ENCODE measurements at places on chromosomes 6 and 20. TPM values are rescaled to one million over a fixed set of nuclear protein-coding genes. Genes with fewer than 3 reads are reported as not detected.

- no peak for DNase-seq
- H3K4me1 ChIP-seq, result no peaks in the 10 kb centered on the region
- H3K27me3 ChIP-seq, result no peaks in the 10 kb centered on the region
- H3K27ac ChIP-seq, result no peak overlapping the region
Observed at GRCh38 chr6:56204134-56204533, 43.2 kb downstream of the COL21A1 start.

GRCh38 chr6:147779624-147780023 is 271.1 kb downstream of the SAMD5 start:
- no peak for DNase-seq
- no peaks in the 10 kb centered on the region for H3K36me3 ChIP-seq
- no peak overlapping the region for H3K27ac ChIP-seq
- no peak overlapping the region for H3K4me3 ChIP-seq

GRCh38 chr6:18958146-18958545 is 571.0 kb downstream of the RNF144B start:
- no peaks in the 10 kb centered on the region for H3K36me3 ChIP-seq
- DNase-seq, result no peak
- no peak overlapping the region for H3K27ac ChIP-seq
- no peaks in the 10 kb centered on the region for H3K27me3 ChIP-seq

DNA sequence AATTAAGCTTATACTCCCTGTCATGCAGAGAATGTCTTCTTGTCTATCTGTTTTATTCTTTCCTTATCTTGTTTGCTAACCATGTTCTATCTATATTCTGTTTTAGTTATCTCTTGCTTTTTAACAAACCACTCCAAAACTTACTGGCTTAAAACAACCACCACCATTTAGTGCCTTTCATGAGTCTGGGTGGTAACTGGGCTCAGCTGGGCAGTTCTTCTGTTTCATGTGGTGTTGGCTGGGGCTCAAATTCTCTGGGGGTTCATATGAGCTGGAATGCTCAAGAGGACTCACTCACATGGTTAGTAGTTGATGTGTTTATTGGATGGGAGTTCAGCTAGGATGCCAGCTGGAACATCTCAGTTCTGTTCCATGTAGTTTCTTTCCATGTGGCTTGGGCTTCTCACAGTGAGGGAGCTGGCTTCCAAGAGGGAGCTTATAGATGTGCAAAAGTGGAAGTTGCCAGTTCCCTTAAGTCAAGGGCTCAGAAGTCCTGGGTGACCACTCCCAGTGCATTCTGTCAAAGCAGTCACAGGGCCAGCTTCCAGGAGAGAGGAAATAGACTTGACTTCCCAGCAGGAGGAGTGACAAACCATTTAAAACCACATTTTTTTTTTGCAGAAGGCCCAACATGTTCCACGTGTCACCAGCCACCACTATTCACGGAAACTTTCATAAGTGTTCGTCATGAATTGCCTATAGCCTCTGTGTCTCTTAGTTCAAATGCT is 70.4 kb downstream of the PLCB4 start:
- H3K27me3 ChIP-seq, result no peaks in the 10 kb centered on the region
- no peak for DNase-seq
- peaks cover 22% of the 10 kb centered on the region for H3K4me1 ChIP-seq
- H3K27ac ChIP-seq, result no peak overlapping the region
- peaks cover 4% of the 10 kb centered on the region for H3K36me3 ChIP-seq

DNA sequence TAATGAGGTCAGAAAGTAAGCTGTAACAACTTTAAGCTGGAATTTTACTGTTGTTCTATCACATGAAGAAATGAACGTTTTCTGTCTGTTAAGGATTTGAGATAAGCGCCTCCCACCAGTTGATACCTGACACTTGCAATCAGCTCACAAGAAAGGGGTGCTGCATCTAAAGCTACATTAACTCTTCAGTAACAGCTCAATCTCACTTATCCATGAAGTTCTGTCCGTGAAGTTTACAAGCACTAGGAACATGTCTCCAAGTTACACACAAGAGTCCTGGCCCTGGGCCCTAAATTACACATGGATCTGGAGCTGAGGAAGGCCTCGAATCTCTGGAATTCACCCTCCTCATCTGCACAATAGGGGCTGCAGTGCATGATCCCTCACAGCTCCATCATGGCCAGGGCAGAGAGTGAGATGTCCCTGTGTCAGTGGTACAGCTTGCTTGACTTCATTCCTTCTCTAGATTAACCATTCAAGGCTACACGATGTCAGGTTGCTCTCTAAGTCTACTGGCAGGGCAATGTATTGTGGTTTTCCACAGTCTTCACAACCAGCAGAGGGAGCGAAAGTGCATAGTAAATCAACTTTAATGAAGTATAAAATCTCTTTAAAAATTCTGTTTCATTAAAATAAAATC is 182.4 kb upstream of the MCHR2 start:
- H3K27ac ChIP-seq, result no peak overlapping the region
- peak; percentile 9 for DNase-seq
- H3K4me1 ChIP-seq, result no peaks in the 10 kb centered on the region
- no peaks in the 10 kb centered on the region for H3K27me3 ChIP-seq
- H3K36me3 ChIP-seq, result no peaks in the 10 kb centered on the region
- no peak overlapping the region for H3K4me3 ChIP-seq

DNA sequence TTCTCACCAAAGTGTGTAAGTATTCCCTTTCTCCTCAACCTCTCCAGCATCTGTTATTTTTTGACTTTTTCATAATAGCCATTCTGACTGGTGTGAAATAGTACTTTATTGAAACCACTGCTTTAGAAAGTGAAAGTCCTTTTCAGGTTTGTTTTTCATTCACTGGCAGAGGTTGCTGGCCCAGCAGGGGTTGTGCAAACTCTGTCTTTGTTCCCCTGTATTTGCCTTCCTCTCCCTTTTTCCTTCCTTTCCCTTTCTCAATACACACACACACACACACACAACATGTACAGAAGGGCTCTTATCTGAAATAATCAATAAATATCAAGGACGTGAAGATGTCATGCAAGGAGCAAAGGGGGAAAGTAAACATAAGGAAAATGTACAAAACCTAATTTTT is 99.8 kb downstream of the LY86 start:
- H3K36me3 ChIP-seq, result no peaks in the 10 kb centered on the region
- H3K27me3 ChIP-seq, result peaks cover 3% of the 10 kb centered on the region
- peak overlapping the region; percentile 1 for H3K4me3 ChIP-seq
- no peak for DNase-seq

DNA sequence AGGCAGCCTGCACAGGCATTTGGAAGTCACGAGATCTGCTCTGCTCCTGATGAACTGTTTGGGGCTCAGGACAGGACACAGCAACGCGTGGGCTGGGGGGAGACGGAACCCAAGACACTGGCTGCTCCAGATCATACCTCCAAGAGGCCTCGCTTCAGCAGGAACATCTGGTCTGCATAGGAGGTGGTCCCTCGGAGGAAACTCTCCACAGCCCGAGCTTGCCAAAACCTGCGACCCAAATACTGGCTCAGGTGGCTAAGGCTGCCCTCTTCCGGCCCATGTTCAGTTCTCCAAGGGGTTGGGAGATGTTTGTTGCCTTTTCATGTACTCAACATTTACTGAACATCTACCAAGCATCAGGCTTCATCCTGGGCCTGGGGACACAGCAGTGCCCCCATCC is 51.7 kb downstream of the MYH7B start:
- peaks cover 49% of the 10 kb centered on the region for H3K36me3 ChIP-seq
- peaks cover 4% of the 10 kb centered on the region for H3K27me3 ChIP-seq
- no peak overlapping the region for H3K4me3 ChIP-seq
- no peak overlapping the region for H3K27ac ChIP-seq

DNA sequence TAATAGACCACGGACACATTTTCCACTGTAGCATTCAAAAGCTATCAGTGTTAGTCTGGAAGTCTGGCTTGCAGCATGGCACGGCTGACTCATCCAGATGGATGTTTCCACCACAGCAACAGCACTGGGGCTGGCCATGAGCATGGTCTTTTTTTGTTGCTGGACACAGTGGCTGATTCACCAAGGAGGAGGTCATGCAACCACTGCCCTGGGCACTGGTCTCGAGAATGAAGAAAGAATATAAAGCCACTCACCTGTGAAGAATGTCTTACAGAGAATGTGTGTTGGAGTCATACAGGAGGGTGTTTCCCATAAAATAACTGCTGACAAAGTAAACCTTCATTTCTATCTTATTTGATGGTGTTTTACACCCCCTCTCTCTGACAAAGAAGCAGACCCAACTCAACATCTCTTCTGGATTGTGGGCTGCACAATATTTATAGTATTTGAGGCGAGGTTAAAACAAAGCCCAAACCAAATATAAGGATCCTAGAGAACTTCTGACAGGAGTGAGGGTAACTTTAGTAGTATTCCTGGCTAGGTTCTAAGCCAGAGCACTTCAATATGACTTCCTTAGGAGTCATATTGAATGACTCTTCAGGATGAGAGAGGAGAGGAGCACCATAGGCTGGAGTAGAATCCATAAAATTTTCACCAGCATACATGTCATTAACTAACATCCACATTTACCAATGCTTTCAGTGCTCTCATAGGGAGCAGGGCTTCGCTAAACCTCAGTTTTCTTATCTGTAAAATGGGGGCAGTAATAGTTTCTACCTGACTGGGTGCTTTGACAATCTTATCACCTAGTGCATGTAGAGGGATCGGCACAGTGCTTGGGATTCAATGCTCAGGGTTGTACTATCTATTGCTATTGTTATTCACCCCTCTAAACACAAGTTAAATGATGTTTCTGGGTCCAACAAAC is 121.4 kb downstream of the KIF13A start:
- peaks cover 29% of the 10 kb centered on the region for H3K4me1 ChIP-seq
- DNase-seq, result no peak
- peaks cover 33% of the 10 kb centered on the region for H3K36me3 ChIP-seq
- H3K4me3 ChIP-seq, result peak overlapping the region; percentile 13
- no peak overlapping the region for H3K27ac ChIP-seq

- peaks cover 27% of the 10 kb centered on the region for H3K36me3 ChIP-seq
- no peak overlapping the region for H3K4me3 ChIP-seq
- DNase-seq, result no peak
- no peaks in the 10 kb centered on the region for H3K4me1 ChIP-seq
Observed at GRCh38 chr20:36506253-36506652, 35.1 kb upstream of the MYL9 start.

DNA sequence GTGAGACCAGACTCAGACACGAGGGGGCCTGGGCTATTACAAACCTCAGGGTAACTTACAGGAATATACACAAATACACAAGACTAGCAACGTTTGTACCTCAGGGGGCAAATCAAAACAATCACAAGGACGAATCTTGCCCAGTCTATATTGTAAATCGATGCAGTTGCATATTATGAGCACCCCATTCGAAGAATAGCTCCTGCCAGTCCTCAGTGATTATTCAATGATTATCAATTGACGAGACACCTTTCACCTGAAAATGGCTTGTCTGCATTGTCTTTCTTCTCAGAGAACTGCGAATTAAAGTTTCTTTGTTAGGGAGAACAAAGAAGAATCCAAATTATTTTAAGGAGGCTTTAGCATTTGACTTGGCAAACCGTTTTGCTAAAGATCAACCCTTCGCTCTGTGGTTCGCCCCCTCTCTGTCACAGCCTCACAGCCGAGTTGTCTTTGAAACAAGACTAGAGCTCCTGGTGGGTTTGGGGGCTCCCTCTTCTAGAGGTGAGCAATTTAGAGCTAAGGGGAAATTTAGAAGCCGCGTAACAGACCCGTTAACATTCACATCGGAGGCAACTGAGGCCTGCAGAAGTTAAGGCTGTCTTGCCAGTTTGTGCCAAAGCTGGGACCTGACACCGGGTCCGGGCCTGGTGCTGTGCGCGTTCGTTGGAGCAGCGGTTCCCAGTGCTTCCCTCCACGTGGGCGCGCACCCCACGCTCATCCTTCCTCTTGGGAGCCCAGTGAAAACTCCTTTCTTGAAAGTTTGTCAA is 24.9 kb upstream of the MAP3K7 start:
- peak overlapping the region; percentile 91 for H3K4me3 ChIP-seq
- no peak for DNase-seq
- peaks cover 17% of the 10 kb centered on the region for H3K4me1 ChIP-seq
- no peaks in the 10 kb centered on the region for H3K36me3 ChIP-seq
- H3K27ac ChIP-seq, result no peak overlapping the region

DNA sequence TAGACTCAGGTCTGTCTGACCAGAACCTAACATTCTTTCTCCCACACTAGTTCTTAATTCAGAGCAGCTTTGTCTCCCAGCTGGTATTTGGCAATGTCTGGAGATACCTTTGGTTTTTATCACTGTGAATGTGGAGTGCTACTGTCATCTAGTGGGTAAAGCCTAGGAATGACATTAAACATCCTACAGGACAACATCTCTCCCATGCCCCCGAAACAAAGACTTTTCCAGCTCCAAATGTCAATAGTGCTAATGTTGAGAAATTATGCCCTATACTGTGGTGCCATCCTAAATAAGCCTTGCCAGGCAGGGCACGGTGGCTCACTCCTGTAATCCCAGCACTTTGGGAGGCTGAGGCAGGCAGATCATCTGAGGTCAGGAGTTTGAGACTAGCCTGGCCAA is 4.2 kb upstream of the TTPAL start:
- peaks cover 9% of the 10 kb centered on the region for H3K4me1 ChIP-seq
- no peak overlapping the region for H3K4me3 ChIP-seq
- peaks cover 8% of the 10 kb centered on the region for H3K27me3 ChIP-seq

GRCh38 chr6:98971303-98971702 is 23.6 kb upstream of the FBXL4 start:
- no peaks in the 10 kb centered on the region for H3K36me3 ChIP-seq
- H3K27ac ChIP-seq, result no peak overlapping the region
- H3K4me3 ChIP-seq, result no peak overlapping the region
- H3K4me1 ChIP-seq, result no peaks in the 10 kb centered on the region
- DNase-seq, result no peak

DNA sequence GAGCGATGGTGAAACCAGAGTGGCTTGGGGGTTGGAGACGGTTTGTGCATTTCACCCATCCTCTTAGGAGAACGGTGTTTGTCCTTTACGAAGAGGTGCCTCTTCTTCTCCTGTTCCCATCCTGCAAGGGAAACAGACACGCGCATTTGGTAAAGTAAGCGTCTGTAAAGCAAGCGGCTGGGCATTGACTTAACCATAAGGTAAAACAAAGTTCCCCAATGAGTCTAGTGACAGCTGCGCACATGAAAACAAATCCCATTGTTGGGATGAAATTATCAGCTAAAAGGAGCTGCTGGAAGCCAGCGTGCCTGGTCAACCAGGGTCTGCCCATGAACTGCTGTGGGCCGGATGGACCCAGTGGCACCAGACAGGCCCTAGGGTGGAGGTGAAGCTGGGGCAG is 5.8 kb downstream of the BHLHE23 start:
- H3K4me3 ChIP-seq, result no peak overlapping the region
- DNase-seq, result no peak
- H3K27ac ChIP-seq, result no peak overlapping the region
- H3K27me3 ChIP-seq, result peaks cover 13% of the 10 kb centered on the region
- peaks cover 3% of the 10 kb centered on the region for H3K36me3 ChIP-seq

DNA sequence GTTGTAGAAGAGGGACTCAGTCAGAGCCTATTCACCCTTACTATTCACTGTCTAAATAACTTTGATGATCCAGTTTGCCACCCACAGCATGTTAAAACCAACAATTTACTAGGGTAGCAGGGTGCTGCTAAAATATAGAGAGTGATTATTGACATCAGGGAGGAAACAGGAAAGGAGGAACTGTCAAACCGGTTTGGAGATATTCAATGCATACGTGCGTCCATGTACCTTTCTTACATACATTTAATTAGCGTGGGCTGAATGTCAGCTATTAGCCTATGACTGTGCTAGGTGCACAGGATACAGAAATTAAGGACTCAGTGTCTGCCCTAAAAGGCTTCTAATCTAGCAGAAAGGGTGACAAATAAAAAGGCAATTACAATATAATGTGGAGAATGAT is 57.2 kb downstream of the IL20RA start:
- H3K27me3 ChIP-seq, result no peaks in the 10 kb centered on the region
- no peaks in the 10 kb centered on the region for H3K36me3 ChIP-seq
- no peak overlapping the region for H3K27ac ChIP-seq
- no peak overlapping the region for H3K4me3 ChIP-seq

PARD6B gene
- 7.1 TPM for total RNA-seq

SLC17A2 gene
- not detected for total RNA-seq

C6orf15 gene
- total RNA-seq, result not detected

TPBG gene
- total RNA-seq, result 21.8 TPM

SLC22A16 gene
- total RNA-seq, result 0.54 TPM
